Heart right ventricle (tissue), 16 donors: ENCODE measurements at places on chromosomes 16 and 17.

DNA sequence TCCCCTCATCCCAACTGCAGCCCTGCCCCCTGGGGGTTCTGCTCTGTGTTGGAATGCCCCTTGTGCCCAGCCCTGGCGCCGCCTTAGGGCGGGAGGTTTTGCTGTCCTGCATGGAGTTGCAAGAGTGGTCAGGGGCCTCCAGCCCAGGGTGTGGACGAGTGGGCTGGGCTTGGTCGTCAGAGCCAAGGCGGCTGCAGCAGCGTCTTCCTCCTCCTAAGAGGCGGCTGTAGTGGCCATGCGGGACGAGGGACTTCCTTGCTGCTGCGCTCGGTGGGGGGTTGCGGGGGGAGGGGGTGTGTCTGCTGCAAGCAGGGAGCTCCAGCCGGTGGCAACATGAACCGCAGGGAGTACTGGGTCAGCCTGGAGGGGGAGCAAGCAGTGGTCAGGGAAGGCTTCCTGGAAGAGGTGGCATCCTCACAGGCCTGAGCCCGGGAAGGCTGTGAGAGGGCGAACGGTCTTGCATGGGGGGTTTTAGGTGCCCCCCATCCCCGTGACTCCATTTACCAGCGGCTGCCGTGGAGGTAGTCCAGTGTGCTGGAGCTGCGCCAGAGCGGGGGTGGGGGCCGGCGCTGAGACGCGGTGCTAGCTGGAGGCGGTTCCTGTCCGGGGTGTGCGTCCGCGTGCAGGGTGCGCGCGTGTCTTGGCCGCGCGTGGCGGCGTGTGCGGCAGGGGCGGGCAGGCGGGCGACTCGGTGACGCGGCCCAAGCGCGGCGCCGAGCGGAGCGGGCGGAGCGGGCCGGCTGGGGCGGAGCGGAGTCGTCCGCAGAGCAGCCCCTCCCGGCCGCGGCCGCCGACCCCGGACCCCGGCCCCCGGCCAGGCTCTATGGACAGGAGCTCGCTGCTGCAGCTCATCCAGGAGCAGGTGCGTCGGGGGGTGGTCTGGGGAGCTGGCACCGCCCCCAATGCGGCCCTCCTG lies at the start of gene RHBDL1:
Gene RHBDL1, plus strand, starts transcription at position 704 of the 916 bp plus-strand sequence. Its CDS starts 120 bp downstream, at position 824.
- peak; percentile 61 for DNase-seq

GRCh38 chr17:58307468-58308172 lies 21.0 kb downstream of the TSPOAP1 start:
- DNase-seq, result no peak

DNA sequence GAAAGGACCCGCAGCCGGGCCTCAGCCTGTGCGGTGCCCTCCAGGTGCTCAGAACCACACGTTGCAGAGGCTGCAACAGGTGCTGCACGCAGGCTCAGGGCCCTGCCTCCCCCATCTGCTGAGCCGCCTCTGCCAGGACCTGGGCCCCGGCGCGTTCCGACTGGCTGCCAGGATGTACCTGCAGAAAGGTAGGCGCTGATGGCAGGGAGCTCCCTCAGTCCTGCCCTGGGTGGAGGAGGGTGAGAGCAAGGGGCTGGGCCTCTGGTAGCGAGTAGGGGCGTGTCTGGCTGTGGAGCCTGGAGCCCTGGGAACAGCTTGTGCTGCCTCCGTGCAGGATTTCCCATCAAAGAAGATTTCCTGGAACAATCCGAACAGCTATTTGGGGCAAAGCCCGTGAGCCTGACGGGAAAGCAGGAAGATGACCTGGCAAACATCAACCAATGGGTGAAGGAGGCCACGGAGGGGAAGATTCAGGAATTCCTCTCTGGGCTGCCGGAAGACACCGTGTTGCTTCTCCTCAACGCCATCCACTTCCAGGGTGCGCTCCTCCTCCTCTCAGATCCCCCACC lies 4.4 kb downstream of the SERPINF2 start:
- no peak for DNase-seq

DNA sequence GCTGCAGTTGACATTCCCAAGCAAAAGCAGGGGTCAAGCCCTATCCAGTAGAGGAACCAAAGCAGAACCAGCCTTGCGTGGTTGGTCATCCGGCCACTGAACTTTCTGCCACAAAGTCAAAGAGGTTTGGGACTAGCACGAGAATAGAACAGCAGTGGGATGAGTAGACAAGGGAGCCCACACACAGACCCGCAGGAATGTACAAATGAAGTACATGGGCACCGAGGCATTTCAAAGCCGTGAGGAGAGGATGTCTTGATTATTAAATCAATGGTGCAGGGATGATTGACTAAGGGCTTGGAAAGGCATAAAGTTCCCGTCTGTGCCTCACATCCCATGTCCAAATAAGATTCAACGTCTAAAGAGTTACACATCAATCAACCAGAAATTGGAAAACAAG lies 81.8 kb upstream of the TBC1D3K start:
- no peak for DNase-seq
